ENCODE measurements at places on chromosomes 11 and 22.

DNA sequence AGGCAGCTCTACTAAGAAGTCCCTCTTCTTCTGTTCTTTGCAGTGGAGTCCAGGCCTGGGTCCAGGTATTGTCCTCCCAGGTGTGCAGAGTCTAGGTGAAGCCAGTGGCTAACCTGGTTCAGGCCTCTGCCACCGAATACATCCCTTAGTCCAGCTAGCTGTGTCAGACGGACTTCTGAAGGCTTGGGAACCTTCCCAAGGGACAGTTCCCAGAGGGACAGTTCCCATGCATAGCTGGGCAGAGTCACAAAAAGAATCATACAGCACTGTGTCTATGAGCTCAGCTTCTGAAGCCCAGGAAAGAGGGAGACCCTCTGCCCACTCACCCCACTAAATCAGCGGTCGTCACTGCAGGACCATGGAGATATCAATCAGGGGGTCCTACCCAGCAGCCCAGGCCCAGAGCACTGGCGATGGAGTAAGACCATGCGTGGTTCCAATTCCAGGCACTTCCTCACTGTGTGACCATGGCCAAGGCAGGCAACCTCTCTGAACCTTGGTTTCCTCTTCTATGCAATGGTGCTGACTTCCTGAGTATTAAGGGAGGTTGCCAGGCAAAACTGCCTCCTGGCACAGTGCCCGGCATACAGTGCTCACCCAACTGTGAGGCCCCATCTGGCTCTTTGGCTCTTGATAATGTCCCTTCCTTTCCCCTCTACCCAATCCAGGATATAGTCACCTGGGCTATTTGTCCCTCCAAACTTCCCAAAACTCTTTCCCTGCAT is 3.4 kb downstream of the MS4A10 start:
- DNase-seq = no peak

DNA sequence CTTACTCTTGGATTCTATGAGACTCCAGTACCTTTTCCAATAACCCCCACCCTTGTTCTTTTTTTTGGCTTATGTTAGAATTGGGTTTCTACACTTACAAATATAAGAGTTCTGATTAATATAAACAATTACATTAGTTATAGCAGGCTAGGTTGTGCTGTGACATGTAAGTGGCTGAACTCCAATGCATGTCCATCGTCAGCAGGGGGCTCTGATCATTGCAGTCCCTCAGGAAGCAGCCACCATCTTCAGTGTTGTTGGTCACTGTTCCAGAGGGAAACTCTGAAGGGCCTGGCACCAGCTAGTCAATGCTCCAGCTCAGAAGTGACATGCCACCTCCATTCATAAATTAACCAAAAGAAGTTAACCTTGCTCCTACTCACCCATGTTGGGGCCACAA is 5.6 kb downstream of the LIPT2 start:
- DNase-seq = no peak

GRCh38 chr22:48665311-48665995 is 1162.2 kb downstream of the BRD1 start:
- DNase-seq = no peak

- DNase-seq = no peak
Measured at GRCh38 chr11:63854696-63855095, 15.8 kb downstream of the MARK2 start.

DNA sequence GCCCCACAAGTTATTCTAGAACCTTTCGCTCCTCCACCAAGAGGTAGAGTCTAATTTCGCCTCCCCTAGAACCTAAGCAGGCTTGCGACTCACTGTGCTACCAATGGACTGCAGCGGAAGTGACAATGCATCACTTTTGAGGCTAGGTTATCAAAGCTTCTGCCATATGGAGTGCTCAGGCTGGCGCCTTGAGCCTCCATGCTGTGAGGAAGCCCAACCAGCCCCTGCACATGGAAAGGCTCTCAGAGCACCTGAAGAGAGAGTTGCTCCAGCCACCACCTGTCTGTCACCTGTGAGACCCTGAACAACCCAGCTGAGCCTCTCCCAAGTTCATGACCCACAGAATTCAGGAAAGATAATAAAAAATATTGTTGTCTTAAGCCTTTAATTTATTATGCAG is 29.3 kb upstream of the CBX7 start:
- DNase-seq = no peak

DNA sequence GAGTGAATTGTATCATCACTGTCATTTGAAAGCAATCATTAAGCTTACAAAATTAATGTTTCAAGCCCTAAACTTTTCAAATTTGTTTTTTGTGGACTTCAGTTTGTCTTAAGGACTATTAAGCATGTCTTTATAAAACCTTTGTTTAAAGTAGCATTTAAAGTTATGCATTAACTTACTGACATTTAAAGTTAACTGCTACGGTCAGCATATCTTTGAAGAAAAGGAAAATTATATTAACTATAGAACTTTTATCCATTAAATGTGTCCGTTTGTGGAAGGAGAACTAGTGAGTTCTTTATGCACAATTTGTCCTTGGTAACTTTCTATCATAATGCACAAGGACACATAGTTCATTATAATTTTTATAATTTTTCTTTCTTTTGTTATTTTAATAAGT is 103.4 kb downstream of the FANCF start:
- DNase-seq = no peak

DNA sequence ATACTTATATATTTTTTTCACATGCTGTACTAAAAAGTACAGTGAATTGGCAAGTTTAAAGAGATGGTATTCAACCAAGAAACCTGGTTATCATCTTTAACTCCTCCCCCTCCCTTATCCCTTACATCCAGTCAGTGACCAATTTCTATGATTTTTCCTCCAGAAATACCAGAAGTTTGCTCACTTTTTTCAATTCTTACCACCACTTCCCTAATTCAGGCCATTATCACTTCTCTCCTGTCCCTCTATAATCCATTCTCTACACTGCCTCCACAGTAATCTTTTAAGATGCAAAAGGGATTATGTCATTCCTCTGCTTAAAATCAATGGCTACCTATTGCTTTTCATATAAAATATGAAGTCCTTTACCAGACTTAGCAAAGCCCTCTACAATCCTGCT is 62.8 kb downstream of the CEP57 start:
- no peak for DNase-seq

DNA sequence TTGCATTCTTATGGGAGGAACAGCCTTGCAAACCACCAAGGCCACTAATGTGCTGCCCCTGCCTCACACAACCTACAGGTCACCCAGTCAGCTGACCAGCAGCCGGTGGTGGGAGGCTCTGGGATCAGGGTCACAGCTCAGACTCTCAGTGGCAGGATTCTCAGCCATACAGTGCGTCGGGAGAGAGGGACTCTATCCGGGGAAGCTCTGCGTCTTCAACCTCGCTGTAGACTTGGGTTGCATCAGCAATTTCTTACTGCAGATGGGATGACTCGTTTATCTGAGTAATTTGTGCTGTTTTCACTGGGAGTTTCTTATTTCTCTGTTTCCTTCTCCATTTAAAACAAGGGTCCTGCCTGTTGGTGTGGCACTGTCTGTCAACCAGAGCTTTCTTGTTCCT is 257.7 kb downstream of the TBC1D22A start:
- DNase-seq = no peak

- DNase-seq = no peak
Measured at GRCh38 chr11:45169310-45170072, 23.1 kb downstream of the PRDM11 start.

DNA sequence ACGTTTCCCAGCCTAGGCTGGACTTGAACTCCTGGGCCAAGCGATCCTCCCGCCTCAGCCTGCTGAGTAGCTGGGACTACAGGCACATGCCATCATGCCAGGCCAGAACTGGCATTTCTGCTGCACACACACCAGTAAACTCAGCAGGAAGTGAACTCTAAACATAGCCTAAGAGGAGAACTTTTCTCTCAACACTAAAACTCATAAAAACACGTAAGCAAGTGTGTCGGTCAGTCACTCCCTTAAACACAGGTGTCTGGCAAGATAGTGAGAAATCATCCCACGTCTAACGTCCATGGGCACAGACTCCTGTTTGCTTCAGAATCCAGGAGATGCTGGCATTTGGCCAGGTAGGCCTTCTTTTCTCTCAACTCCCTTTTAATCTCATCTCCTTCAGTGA is 104.8 kb downstream of the RPL27A start:
- DNase-seq = no peak

GRCh38 chr22:23008896-23009295 is 61.4 kb upstream of the GNAZ start:
- no peak for DNase-seq

- DNase-seq = no peak
Measured at GRCh38 chr11:35166369-35167360, 27.7 kb downstream of the CD44 start.

DNA sequence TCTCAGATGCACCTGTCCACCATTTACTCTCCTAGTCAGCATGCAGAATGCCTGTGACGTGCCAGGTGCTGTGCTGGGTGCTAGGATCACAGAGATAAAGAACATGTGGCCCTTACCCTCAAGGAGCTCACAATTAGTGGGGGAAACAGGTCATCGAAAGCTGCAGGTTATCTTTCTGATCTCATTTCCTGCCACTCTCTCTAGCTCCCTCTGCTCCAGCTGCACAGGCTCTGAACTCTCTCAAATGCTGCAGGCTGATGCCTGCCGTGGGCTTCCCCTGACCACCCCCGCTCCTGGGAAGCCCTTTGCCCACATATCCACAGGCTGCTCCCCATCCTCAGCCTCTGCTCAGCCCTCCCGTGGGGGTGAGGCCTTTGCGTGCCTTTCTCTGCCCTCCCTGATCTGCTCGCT is 29.6 kb downstream of the SHANK3 start:
- no peak for DNase-seq

GRCh38 chr11:118055966-118056365 is 20.9 kb upstream of the TMPRSS4 start:
- no peak for DNase-seq

GRCh38 chr22:44196731-44197131 is 16.0 kb downstream of the PARVG start:
- no peak for DNase-seq

GRCh38 chr11:61297341-61297740 is 2.2 kb upstream of the VWCE start:
- DNase-seq = no peak

- DNase-seq = no peak
Measured at GRCh38 chr11:65121447-65121864, 478 bp downstream of the FAU start.

GRCh38 chr11:68480852-68481510 is 20.4 kb downstream of the PPP6R3 start:
- no peak for DNase-seq

- DNase-seq = no peak
Measured at GRCh38 chr11:102760344-102761035, 19.9 kb downstream of the MMP10 start.

GRCh38 chr22:25759825-25760231 is 17.8 kb downstream of the MYO18B start:
- no peak for DNase-seq
